ENCODE measurements at places on chromosomes 6 and 20.
A peak's percentile ranks its signal among the peaks of the same experiment; 100 is the strongest.

GRCh38 chr20:64071341-64072332 lies 7.7 kb downstream of the RGS19 start:
- DNase-seq = no peak

DNA sequence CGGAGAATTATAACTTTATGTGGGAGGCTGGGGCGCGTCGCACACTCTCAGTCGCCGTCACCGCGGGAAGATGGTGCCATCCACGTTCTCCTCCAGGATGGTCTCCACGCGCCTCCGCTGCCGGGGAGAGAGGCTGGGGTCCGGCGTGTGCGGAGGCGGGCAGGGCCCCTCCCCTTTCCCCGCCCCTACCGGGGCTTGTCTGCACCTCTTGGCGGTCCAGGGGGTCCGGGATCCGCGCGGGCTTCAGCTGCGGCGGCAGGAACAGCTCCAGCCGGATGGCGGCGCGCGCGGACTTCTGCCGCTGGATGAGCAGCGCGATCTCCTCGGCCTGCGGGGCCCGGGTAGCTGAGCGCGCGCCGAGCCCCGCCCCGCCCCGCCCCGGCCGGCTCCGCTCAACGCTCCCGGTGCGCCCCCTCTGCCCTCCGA lies 807 bp downstream of the LKAAEAR1 start:
- peak; percentile 87 for DNase-seq

GRCh38 chr6:117955684-117956256 lies 48.7 kb downstream of the SLC35F1 start:
- DNase-seq = no peak

DNA sequence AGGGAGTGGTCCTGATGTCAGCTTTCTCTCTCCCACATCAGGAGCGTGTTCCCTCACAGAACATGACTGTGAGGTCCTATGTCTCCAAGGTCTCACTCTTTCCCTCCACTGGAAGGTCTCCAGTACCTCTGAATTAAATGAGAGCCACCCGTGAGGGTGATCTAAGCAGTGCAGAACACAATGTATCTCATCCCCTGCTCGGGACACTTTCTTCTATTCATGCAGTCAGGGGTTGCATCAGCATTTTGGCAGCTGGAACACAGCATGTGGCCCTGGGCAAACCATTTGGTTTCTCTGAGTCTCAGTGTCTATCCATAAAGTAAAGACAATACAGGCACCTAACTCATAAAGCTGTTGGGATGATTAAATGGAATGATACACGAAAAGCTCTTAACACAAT lies 34.2 kb downstream of the MAFB start:
- no peak for DNase-seq

Measured in H9 (cell line).